ENCODE measurements at places on chromosomes 6 and 20. TPM values are rescaled to one million over a fixed set of nuclear protein-coding genes. Genes with fewer than 3 reads are reported as not detected.
A peak's percentile ranks its signal among the peaks of the same experiment; 100 is the strongest.

Gene LPA
- total RNA-seq, result 2.4 TPM

Gene TBXT
- 0.24 TPM for total RNA-seq

Gene TNFAIP3
- total RNA-seq, result 15.2 TPM

Gene MRPS10
- total RNA-seq, result 35.8 TPM

Gene PHACTR1
- total RNA-seq, result 7.6 TPM

Gene COMMD7
- total RNA-seq, result 21.8 TPM

Gene ATRN
- total RNA-seq, result 39.4 TPM

Gene SOBP
- 27.2 TPM for total RNA-seq

Gene MYLK4
- 0.71 TPM for total RNA-seq

Gene MUCL3
- not detected for total RNA-seq

Gene SIM1
- 0.43 TPM for total RNA-seq

Gene ATP6V1G2
- 6.9 TPM for total RNA-seq

Gene ASIP
- total RNA-seq, result not detected

DNA sequence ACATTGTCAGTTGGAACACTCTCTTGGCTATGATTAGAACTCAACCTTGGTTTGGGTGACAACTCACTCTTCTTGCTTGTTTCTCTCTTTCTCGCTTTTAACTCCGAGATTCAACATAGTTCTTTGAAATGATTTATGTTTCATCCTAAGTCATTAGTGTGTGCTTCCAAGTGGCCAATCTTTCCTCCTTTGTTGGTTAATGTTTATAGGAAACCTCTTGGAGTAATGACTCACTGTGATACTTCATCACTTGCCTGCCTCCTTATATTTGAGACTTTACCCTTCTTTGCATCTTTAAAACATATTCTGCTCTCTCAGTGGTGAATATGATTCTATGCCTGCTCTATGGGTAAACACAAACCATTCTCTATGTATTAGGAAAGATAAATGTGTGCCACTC, 279.7 kb upstream of the FLRT3 start:
- H3K36me3 ChIP-seq, result no peaks in the 10 kb centered on the region
- no peak for DNase-seq
- H3K27ac ChIP-seq, result no peak overlapping the region

DNA sequence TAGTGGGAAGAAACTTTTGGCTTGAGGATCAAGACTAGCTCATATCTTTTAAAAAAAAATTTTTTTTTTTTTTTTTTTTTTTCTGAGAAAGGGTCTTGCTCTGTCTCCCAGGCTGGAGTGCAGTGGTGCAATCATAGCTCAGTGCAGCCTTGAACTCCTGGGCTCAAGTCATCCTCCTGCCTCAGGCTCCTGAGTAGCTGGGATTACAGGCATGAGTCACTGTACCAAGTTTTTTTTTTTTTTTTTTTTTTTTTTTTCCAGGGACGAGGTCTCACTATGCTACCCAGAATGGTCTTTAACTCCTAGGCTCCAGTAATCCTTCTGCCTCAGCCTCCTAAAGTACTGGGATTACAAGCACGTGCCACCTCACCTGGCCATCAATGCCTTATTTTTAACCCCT, 27.9 kb downstream of the GCLC start:
- no peak for DNase-seq
- H3K27ac ChIP-seq, result no peak overlapping the region
- H3K4me3 ChIP-seq, result no peak overlapping the region
- H3K4me1 ChIP-seq, result no peaks in the 10 kb centered on the region
- no peaks in the 10 kb centered on the region for H3K27me3 ChIP-seq
- no peaks in the 10 kb centered on the region for H3K36me3 ChIP-seq

GRCh38 chr20:38969708-38970107, 7.6 kb downstream of the DHX35 start:
- no peaks in the 10 kb centered on the region for H3K4me1 ChIP-seq
- H3K27me3 ChIP-seq, result no peaks in the 10 kb centered on the region
- no peaks in the 10 kb centered on the region for H3K36me3 ChIP-seq
- no peak overlapping the region for H3K27ac ChIP-seq
- DNase-seq, result no peak
- no peak overlapping the region for H3K4me3 ChIP-seq

GRCh38 chr6:155253337-155253736, 10.5 kb upstream of the CLDN20 start:
- H3K4me1 ChIP-seq, result no peaks in the 10 kb centered on the region
- H3K27ac ChIP-seq, result no peak overlapping the region
- H3K4me3 ChIP-seq, result no peak overlapping the region
- no peak for DNase-seq
- H3K36me3 ChIP-seq, result no peaks in the 10 kb centered on the region

- H3K27ac ChIP-seq, result peak overlapping the region; percentile 75
- H3K27me3 ChIP-seq, result no peaks in the 10 kb centered on the region
- no peaks in the 10 kb centered on the region for H3K36me3 ChIP-seq
- no peak overlapping the region for H3K4me3 ChIP-seq
These were observed 7.7 kb downstream of the CYP21A2 start for GRCh38 chr6:32045811-32046449.

DNA sequence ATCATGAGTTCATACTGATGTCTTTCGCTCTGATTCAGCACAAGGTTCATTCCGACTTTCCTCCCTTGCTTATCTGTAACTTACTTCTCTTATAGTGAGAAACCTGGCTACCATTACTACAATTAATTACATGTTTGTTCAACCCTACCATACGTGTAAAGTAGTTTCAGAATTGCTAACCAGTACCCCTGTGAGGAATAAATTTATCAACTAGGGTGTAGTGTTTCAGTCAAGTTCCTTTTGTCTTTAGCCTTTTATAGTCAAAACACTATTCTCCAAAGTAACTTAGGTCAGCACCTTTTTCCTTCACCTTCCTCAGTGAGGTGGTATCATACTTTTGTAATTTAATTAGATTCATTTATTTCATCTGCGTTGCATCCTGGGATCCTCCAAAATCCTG, 64.9 kb downstream of the MAP3K4 start:
- no peak for DNase-seq
- no peaks in the 10 kb centered on the region for H3K27me3 ChIP-seq
- no peak overlapping the region for H3K27ac ChIP-seq
- no peaks in the 10 kb centered on the region for H3K4me1 ChIP-seq

DNA sequence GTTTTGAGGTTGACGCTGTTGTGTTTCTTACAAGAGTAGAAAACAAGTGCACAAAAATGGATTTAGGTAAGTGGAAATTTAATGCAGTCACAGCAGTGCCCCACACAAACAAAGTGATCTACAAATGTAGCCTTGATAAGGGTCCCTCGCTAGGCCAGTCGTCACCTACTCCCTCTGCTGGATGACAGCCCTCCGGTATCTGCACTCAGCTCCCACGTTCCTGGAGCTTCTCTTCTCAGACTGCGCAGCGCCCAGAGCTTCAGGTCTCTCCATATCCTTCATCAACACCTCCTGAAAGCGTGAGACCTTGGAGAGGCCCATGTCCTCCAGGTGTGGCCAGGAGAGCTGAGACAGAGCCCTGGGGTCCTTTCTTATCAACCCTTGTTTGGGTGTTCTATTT, 58.3 kb upstream of the MAP3K4 start:
- no peaks in the 10 kb centered on the region for H3K27me3 ChIP-seq
- no peaks in the 10 kb centered on the region for H3K36me3 ChIP-seq
- no peak for DNase-seq
- no peak overlapping the region for H3K27ac ChIP-seq
- H3K4me3 ChIP-seq, result no peak overlapping the region

GRCh38 chr20:8870652-8871051, 198.2 kb upstream of the PLCB4 start:
- no peak overlapping the region for H3K27ac ChIP-seq
- no peak overlapping the region for H3K4me3 ChIP-seq
- no peak for DNase-seq
- H3K36me3 ChIP-seq, result no peaks in the 10 kb centered on the region

GRCh38 chr6:4274382-4275082, 139.2 kb upstream of the ECI2 start:
- no peaks in the 10 kb centered on the region for H3K4me1 ChIP-seq
- DNase-seq, result no peak
- no peak overlapping the region for H3K4me3 ChIP-seq
- H3K27me3 ChIP-seq, result no peaks in the 10 kb centered on the region
- no peaks in the 10 kb centered on the region for H3K36me3 ChIP-seq

- no peak overlapping the region for H3K4me3 ChIP-seq
- H3K36me3 ChIP-seq, result no peaks in the 10 kb centered on the region
- H3K27ac ChIP-seq, result no peak overlapping the region
- DNase-seq, result no peak
- peaks cover 5% of the 10 kb centered on the region for H3K4me1 ChIP-seq
These were observed 70.2 kb downstream of the KCNB1 start for GRCh38 chr20:49412254-49412653.

DNA sequence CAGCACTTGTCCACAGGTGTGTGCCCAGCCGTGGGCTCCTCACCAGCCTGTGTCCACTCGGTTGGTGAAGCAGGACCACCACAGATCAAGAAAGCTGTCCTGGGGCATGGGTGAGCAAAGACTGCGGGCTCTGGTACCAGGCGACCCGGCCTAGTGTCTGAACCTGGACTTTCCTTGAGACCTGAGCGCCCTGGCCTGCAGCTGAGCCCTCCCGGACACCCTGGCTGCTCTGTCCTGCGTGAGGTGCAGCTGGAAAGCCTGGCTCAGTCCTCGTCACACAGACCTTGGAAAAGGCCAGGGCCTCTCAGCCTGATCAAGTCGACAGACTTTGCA, 201.2 kb upstream of the THBS2 start:
- H3K4me3 ChIP-seq, result no peak overlapping the region
- no peak overlapping the region for H3K27ac ChIP-seq
- H3K36me3 ChIP-seq, result no peaks in the 10 kb centered on the region
- no peaks in the 10 kb centered on the region for H3K27me3 ChIP-seq

- no peak overlapping the region for H3K4me3 ChIP-seq
- H3K36me3 ChIP-seq, result no peaks in the 10 kb centered on the region
- H3K27me3 ChIP-seq, result no peaks in the 10 kb centered on the region
- H3K27ac ChIP-seq, result no peak overlapping the region
- DNase-seq, result no peak
These were observed 61.2 kb downstream of the GFOD1 start for GRCh38 chr6:13425943-13426931.

DNA sequence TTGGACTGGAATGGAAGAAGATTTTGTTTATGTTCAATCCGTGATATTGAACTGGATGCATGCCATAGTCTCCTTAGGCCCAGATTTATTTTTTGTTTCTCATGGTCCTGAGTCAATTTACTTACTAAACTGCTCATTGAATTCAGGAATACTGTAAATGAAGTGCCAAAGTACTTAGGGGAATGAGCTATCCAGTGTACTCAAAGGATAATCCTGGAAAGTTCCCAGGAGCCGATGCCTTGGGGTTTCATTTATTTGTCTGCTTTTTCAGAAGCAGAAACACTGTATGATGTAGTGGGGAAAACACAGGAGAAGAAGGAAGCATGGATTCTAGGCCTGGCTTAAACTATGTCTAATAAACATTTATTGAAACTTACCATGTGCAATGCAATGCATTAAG, 56.1 kb upstream of the THEMIS start:
- H3K36me3 ChIP-seq, result no peaks in the 10 kb centered on the region
- H3K27ac ChIP-seq, result no peak overlapping the region
- H3K27me3 ChIP-seq, result no peaks in the 10 kb centered on the region
- no peaks in the 10 kb centered on the region for H3K4me1 ChIP-seq
- no peak for DNase-seq

DNA sequence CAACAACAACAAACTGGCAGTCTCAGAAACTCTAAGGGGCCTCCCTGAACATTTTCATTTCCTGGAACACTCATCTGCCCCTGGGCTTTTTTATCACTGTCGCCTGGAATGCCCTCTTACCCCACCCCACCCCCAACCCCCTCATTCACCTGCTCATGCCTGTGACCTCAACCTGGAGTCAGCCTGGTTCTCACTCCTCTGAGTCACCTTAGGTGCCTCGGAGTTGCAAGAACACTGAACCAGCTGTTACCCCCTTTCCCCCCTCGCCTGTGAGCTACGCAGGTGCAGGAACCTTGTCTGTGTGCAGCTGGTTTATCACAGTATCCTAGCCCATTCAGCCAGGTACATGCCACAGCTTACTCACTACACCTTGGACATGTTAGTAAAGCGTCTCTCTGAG, 12.8 kb upstream of the SNAI1 start:
- no peak overlapping the region for H3K27ac ChIP-seq
- peaks cover 8% of the 10 kb centered on the region for H3K4me1 ChIP-seq
- no peak overlapping the region for H3K4me3 ChIP-seq
- no peak for DNase-seq
- H3K27me3 ChIP-seq, result no peaks in the 10 kb centered on the region
- H3K36me3 ChIP-seq, result no peaks in the 10 kb centered on the region

DNA sequence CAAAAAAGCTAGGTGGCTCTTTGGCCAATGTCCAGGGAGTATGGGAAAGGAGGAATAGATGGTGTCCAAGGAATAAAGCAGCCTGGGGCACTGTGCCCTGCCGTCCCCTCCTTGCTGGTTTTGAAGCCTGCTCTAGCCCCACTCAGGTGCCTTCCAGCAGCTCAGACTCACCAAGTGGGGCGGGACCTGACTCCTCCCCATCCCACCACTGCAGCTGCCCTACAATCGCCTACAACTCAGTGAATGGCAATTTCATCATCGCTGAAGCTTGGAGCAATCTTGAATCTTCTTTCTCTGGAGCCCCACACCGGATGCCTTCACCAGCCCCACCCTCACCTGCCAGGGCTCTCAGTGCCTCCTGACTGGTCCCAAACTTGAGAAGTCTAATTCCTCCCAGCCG, 56.4 kb upstream of the NXT1 start:
- peak overlapping the region; percentile 81 for H3K27ac ChIP-seq
- H3K27me3 ChIP-seq, result no peaks in the 10 kb centered on the region
- H3K36me3 ChIP-seq, result no peaks in the 10 kb centered on the region
- H3K4me3 ChIP-seq, result no peak overlapping the region
- DNase-seq, result no peak
- peaks cover 75% of the 10 kb centered on the region for H3K4me1 ChIP-seq

DNA sequence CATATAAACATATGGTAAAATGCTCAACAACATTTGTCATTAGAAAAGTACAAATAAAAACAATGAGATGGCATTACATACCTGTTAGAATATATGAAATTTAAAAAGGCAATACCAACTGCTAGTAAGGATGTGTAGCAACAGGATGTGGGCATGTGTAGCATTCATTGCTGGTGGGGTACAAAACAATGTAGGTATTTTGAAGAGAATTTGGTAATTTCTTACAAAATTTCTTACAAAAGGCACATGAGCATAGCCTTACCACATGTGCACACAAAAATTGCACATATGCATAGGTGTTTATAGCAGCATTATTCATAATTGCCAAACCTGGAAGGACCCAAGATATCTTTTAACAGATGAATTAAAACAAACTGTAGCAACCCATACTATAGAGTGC, 1355.1 kb upstream of the CITED2 start:
- no peaks in the 10 kb centered on the region for H3K4me1 ChIP-seq
- DNase-seq, result no peak
- no peak overlapping the region for H3K27ac ChIP-seq
- no peaks in the 10 kb centered on the region for H3K27me3 ChIP-seq

GRCh38 chr20:34876406-34877282, at the start of gene ACSS2:
Gene ACSS2, plus strand, starts transcription at chr20:34876612. Its CDS starts 34 bp downstream, at chr20:34876646.
- H3K27me3 ChIP-seq, result no peaks in the 10 kb centered on the region
- no peaks in the 10 kb centered on the region for H3K36me3 ChIP-seq
- peak; percentile 99 for DNase-seq
- peak within 1 kb of the TSS; percentile 95 for H3K4me3 ChIP-seq
- peaks cover 22% of the 10 kb centered on the region for H3K4me1 ChIP-seq
